ENCODE measurements at places on chromosomes 2 and 18. TPM values are rescaled to one million over a fixed set of nuclear protein-coding genes. Genes with fewer than 3 reads are reported as not detected.

DNA sequence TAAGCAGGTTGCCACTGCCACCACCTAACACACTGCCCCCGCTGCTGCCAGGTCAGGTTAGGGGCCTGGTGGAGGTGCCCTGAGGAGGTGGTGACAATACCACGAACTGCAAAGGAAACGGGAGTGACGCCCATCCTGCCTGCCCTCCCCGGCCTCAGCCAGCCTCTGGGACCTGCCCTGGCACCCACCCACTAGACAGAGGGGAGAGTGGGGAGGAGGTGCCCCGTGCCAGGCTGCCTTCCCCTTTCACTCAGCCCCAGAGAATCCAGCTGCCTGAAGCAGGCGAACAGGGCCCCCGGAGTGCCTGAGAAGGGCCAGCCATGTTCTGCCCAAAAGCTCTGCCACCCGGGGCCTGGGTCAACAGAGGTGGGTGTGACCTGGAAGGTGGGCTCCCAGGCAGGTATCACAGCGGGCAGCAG, 44.5 kb upstream of the FOSL2 start:
- DNase-seq: peak; percentile 24

DNA sequence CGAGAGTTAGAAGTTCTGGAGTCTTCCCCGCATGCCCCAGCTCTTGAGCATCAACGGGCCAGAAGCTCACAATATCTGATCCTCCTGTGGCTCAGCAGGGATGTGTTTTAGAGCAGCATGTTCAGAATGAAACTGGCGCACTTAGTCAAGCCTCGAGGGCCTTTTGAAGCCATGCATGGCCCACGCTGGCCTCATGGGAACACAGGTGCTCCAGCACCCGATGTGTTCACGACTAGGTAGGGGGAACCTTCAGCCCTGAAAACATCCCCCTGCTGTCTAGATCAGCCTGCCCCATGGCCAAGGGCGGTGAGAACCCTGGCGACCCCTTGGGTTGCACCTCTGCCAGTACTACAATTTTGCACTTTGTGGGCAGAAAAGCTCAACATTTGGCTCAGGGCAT, 32.8 kb downstream of the MSH6 start:
- no peak for DNase-seq

DNA sequence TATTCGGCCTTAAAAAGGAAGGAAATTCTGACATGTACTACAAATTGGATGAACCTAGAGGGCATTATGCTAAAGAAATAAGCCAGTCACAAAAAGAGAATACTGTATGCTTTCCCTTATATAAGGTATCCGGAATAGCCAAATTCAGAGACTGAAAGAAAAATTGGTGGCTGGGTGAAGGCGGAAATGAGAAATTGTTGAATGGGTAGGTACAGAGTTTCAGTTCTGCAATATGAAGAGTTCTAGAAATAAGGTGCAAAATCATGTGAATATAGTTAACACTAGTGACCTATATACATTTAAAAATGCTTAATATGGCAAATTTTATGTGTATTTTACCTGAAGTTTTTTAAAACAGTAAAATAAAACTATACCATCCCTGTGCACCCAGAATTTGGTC, 43.1 kb downstream of the RMP24 start:
- DNase-seq: no peak

GRCh38 chr2:3493615-3494007, 25.7 kb downstream of the ADI1 start:
- DNase-seq: peak; percentile 50

- peak; percentile 50 for DNase-seq
Measured at GRCh38 chr2:109736177-109736827, 57.8 kb upstream of the RGPD5 start.

DNA sequence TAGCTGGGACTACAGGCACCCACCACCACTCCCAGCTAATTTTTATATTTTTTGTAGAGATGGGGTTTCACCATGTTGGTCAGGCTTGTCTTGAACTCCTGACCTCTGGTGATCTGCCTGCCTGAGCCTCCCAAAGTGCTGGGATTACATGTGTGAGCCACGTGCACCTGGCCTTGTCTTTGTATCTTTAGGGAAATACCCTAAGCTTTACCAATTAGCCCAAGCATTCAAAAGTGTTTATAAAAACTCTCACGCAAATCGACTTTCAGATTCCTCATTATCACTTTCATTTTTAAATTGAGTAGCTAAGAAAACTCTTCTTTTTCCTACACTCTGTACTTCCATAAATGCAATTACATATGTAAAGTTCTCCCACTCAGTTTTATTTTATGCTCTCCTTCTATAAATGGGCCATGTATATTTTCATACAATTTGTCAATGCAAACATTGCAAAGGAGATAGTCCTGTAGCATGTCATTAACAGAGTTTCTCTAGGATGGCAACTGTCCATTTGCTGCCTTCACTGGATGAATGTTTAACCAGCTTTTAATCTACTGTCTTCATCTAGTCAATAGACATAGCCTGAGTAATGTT, 326.2 kb upstream of the LRATD1 start:
- no peak for DNase-seq

GRCh38 chr2:101340141-101340551, 31.6 kb upstream of the RNF149 start:
- DNase-seq: no peak

- DNase-seq: no peak
Measured at GRCh38 chr2:18123577-18123976, 245.1 kb downstream of the KCNS3 start.

DNA sequence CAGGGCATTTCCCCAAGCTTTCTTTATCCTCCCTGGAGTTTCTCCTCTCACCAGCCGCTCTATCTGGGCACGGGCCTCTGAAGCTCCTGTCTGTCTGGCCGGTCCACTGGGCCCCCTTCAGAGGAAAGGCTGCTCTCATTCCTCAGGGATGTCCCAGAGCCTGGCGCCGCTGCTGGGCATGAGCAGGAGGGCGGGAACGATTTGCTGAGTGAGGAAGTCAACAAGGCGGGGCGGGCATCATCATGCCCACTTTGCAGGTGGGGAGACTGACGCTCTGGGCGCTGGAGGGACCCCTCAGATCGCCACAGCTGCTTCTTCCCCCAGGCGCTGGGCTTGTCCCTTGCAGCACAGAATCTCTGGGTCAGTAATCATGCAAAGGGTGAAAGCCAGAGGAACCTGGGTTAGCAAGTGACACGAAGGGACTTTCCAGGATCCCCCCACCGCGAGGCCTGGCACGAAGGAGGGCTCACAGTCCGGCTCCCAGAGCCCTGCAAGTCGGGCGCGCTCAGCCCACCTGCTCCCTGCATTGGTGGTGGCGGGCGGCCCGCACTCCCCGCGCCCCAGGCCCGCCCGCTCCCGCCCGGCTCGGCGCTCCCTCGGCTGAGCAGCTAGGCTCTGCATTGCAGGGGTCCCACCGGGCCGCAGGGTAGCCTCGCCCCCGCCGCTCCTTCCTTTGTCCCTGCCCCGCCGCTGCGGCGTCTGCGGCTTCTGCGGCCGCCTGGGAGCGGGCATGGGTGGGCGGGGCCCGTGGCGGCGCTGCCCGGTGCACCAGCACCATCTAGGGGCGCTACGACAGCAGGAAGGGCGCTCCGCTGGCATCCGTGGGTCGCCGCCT, 157.8 kb downstream of the CYRIA start:
- DNase-seq: peak; percentile 27

GRCh38 chr2:174059884-174060244, 94.7 kb upstream of the SP3 start:
- DNase-seq: no peak

- DNase-seq: no peak
Measured at GRCh38 chr2:18641823-18642222, 52.5 kb upstream of the NT5C1B start.

GRCh38 chr18:48666613-48667012, 127.8 kb downstream of the CTIF start:
- DNase-seq: no peak

GRCh38 chr2:176702131-176702530, 432.9 kb downstream of the MTX2 start:
- no peak for DNase-seq

DNA sequence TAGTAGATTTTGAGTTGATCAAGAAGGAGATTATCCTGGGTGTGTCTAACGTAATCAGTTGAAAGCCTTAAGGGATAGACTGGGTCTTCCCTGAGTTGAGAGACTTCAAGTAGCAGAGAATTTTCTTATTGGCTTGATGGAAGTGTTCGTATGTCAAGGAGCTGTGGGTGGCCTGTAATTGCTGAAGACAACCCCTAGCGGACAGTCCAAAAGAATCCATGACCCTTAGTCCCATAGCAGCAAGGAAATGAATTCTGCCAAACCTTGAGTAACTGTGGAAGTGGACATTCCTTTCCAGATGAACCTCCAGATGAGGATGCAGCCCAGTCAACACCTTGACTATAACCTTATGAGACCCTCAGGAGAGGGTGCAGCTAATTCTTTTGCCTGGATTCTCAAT, 786.3 kb downstream of the SOCS6 start:
- no peak for DNase-seq

- DNase-seq: no peak
Measured at GRCh38 chr2:187978356-187978755, 313.3 kb upstream of the GULP1 start.

DNA sequence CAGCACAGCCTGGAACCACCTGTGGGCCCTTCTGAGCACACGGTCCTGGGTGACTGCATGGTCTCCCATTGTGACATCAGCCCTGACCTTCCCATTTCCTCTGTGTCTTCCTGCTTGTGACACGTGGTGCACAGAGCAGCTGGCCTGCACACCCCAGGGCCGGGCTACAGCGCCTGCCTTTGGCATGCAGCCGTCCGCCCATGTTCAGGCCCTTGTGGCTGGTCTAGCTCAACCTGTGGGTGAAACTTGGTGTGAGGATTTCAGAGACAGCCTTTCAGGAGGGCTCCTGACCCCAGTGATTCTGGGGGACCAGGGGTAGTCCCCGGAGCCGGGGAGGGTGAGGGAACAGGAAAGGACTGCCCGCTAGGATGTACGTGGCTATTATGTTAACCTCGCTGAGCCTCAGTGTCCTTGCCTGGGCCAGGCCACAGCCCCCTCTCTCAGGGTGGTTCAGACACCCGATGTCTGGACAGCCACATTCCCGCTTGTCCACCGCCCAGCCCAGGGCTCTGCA, 284.8 kb upstream of the HS6ST1 start:
- peak; percentile 21 for DNase-seq

DNA sequence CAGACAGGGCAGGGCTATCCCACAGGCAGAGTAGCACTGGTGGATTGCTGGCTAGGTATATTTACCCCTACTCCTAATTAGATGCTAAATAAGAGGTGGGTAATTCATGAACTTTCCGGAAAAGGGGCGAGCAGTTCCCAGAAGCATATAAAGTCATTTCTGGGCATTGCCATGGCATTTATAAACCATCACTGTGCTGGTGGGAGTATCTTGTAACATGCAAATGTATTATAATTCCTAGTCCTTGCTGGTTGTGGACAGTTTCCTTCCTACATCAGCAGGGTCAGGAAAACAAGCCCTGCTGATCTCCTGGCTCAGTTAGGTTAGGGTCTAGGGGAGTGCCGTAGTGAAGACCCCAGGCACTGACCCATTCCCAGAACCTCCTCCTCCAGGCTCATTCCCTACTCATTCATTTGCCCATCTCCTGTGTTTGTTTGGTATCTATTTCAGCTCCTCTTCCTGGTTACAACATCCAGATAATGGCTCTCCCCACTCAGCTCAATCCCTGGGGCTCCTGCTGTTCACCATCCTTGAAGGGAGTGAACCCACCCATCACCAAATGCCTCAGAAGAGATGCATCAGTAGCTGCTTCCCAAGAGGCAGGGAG, 282.7 kb downstream of the SRBD1 start:
- DNase-seq: no peak

The SCYGR4 gene
- total RNA-seq: not detected

The TGFBRAP1 gene
- 16.8 TPM for total RNA-seq

The SATB2 gene
- total RNA-seq: 219 TPM

Measured in left colon (tissue), 2 donors.